ENCODE measurements at places on chromosomes 7 and 10. TPM values are rescaled to one million over a fixed set of nuclear protein-coding genes. Genes with fewer than 3 reads are reported as not detected.
A peak's percentile ranks its signal among the peaks of the same experiment; 100 is the strongest.

- no peaks in the 10 kb centered on the region for H3K36me3 ChIP-seq
- no peak overlapping the region for H3K27ac ChIP-seq
- H3K27me3 ChIP-seq = no peaks in the 10 kb centered on the region
- no peak overlapping the region for H3K4me3 ChIP-seq
Measured at GRCh38 chr10:29243750-29244149, 45.1 kb upstream of the LYZL1 start.

GRCh38 chr10:84049645-84050011 is 89.7 kb upstream of the GHITM start:
- H3K27ac ChIP-seq = no peak overlapping the region
- no peak for DNase-seq
- H3K4me3 ChIP-seq = no peak overlapping the region
- H3K36me3 ChIP-seq = no peaks in the 10 kb centered on the region
- H3K4me1 ChIP-seq = no peaks in the 10 kb centered on the region

- H3K27ac ChIP-seq = peak overlapping the region; percentile 95
- peaks cover 21% of the 10 kb centered on the region for H3K4me1 ChIP-seq
- no peaks in the 10 kb centered on the region for H3K36me3 ChIP-seq
- DNase-seq = no peak
- H3K4me3 ChIP-seq = no peak overlapping the region
Measured at GRCh38 chr10:17199351-17199804, 2.1 kb downstream of the TRDMT1 start.

CRHR2 gene
- total RNA-seq = 1.2 TPM

All from testis (tissue), 5 donors.